ENCODE measurements at places on chromosomes 7 and 10.

- peak; percentile 31 for DNase-seq
Observed at GRCh38 chr7:44391746-44392617, 66.6 kb upstream of the CAMK2B start.

GRCh38 chr7:79452032-79452494 is 1.4 kb downstream of the MAGI2 start:
- DNase-seq: peak; percentile 85

GRCh38 chr10:33010132-33011037 is 52.4 kb upstream of the ITGB1 start:
- DNase-seq: no peak

- no peak for DNase-seq
Observed at GRCh38 chr7:48587475-48587874, 336.9 kb upstream of the CDC14C start.

DNA sequence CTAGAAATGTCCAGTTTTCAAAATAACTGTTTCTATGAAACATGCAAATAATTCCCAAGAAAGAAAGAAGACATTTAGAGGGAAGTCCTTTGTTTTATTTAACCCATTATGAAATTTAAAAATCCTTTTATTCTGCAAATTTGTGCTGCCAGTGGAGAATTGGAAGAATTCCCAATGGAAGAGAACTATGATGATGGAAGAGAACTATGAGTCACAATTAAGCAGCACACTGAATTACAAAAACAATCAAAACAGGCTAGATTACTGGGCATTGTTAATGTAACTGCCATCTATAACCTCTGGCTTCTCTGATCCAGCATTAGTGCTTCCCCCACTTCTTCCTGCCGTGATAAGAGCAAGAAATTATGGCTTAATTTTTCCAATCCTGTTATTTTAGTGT is 126.2 kb upstream of the FEZF1 start:
- no peak for DNase-seq

DNA sequence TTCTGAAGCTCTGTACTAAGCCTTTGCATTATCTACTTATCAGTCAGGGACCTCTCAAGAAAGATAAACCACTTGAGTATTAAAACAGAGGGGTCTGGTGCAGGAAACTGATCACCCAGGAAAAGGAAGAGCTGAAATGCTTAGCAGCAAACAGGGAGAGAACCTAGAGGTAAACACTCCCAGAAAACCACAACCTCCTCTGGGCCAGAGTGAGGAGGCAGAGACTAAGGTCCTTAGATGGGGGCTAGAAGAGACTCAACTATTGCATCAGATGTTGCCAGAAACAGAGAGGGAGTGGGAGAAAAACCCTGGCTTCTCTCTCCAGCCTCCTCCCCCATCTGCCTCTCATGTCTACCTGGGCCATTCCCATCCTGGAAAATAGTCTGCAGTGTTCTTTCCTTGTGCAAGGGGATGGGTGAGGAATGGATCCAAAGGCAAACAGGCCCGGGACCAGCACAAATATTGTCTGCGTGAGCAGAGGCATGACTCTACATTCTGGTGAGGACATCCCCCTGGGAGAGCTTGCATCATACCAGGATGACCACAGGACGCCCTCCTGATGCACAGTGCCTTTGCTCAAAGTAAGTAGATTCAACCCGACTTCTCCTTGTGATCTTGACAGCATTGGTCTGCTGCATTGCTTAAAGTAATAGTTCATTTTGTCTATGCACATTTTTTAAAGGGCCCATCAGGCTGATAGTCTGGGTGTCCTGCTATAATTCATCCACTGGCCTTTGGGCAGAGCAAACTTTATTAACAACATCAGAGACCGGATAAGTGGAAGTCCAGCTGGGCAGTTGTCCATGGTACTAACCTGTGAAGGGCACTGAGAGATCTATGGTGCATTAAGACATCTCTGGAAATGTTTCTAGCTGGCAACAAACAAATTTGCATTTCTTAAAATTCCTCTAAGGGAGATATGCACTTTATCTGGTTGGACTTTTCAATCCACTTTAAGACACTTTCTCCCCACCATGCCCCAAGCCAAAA is 22.4 kb upstream of the ODAD2 start:
- DNase-seq: no peak

GRCh38 chr7:34849163-34849960 is 187.9 kb downstream of the DPY19L1 start:
- DNase-seq: no peak

GRCh38 chr7:94324380-94325121 is 70.1 kb upstream of the COL1A2 start:
- no peak for DNase-seq

DNA sequence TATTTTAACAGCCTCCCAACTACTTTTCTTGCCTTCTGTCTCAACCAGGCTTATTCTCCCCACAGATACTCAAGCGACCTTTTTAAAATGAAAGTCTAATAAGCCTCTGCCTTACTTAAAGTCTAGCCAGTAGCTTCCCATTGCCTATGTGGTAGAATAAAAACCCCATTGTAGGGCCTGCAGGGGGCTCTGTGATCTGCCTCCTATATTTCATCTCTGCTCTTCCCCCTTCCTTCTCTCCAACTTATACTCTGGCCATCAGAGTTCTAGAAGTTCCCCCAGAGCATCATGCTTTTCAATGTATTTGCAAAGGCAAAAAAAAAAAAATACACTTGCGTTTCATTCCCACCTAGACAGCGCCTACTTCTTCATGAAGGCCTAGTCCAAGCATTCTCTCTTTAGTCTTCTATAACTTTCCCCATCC is 167.7 kb upstream of the ADO start:
- no peak for DNase-seq

DNA sequence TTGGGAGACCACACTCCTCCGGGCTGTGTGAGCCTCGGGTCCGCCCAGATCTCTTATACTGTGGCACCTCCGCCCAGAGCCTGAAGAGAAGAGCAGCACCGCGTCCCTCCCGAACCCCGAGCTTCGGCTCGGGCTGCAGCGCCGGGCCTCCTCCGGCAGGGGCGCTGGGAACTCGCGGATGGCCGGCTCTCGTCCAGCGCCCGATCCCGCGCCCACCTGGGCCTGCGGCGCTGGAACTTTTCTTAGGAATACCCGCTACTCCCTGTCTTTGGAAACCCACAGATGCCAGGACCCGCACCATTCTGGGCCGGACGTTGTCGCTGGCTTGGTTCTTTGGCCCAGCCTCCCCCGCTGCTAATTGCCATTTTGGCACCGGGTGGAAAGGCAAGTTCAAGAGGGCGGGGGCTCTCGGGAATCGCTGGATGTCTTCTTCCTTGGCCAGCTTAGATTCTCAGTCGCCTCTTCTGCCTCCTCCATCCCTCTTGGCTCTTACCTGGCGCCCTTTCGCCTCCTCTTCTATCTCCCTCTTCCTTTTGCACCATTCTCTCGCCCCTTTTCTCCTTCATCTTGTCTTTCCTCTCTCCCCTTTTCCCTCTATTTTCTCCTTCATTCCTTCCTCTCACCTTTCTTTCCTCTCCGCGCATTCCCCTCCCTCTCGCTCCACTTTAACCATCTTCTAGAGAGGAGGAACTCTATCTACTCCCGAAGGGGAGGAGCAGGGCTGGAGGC is 2.1 kb upstream of the SORCS3 start:
- peak; percentile 55 for DNase-seq

GRCh38 chr7:135481598-135481979 is 28.3 kb downstream of the CNOT4 start:
- no peak for DNase-seq

DNA sequence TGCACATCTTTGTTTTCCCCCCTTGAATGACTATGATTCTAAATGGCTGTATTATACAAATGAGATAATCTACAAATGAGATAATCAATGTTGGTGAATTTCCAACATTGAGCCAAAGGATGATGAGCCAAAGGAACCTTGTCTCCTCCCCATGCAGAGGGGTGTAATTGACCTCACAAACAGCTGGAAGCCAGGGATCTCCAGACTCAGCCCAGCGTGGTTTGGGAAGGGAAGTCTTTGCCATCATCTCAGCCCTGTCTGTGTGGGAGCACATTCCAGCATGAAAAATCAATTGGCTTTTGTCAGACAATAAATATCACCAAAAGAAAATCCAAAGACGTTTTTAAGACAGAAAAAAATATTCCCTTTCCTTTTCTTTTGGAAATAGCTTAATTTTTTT is 271.5 kb upstream of the AOAH start:
- DNase-seq: no peak

DNA sequence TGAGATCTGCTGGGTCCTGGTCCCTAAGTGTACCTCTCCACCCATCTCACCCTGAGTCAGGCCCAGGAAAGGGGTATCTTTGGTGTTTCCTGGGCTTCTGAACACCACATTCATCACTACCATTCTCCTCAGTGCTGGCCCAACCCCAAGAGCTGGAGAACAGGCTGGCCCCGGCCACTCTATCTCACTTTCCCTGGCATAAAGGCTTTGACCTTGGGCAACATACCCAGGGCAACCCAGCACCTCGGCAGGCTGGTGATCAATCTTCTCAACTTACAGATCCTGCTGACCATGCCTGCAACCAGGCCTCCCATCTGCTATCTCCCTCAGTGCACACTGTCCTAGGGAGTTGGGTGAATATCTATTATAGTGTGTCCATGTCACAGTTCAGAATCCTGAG is 2.1 kb downstream of the VSIR start:
- no peak for DNase-seq

- no peak for DNase-seq
Observed at GRCh38 chr7:46604241-46604661, 683.2 kb upstream of the IGFBP3 start.

GRCh38 chr7:78747592-78747991 is 705.9 kb downstream of the MAGI2 start:
- no peak for DNase-seq

DNA sequence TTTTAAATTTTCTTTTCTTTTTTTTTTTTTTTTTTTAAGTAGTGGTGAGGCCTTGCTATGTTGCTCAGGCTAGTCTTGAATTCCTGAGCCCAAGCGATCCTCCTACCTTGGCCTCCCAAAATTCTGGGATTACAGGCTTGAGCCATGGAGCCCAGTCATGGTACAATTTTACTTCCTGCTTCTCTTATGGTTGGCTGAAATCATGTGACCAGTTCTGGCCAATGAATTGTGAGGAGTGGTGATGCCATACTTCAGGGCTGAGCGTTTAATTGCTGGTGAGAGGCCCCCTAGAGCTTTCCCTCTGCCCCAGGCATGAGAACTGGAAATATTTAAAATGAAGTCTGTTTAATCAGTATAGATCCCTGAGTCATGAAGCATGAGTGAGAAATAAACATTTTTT is 22.2 kb upstream of the BAIAP2L1 start:
- no peak for DNase-seq

DNA sequence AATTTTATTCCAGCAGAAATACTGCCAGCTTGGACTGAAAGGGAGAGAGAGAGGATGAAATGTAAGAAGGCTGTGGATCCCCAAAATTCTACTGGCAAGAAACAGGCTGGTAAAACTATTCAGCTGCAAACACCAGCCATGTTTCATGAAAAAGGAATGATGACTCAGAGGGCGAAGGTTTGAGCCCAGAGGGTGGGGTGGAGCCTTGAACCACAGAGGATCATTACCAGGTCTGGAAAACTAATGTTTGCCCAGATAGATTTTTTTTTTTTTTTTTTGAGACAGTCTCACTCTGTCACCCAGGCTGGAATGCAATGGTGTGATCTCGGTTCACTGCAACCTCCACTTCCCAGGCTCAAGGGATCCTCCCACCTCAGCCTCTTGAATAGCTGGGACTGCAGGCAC is 41.7 kb upstream of the NRF1 start:
- DNase-seq: no peak

GRCh38 chr7:24913801-24914464 is 66.0 kb downstream of the OSBPL3 start:
- DNase-seq: no peak

GRCh38 chr10:56943221-56943755 is 582.2 kb upstream of the ZWINT start:
- DNase-seq: no peak

GRCh38 chr10:28381466-28381865 is 78.6 kb upstream of the MPP7 start:
- DNase-seq: no peak

GRCh38 chr10:52650873-52651272 is 121.7 kb downstream of the MBL2 start:
- no peak for DNase-seq

DNA sequence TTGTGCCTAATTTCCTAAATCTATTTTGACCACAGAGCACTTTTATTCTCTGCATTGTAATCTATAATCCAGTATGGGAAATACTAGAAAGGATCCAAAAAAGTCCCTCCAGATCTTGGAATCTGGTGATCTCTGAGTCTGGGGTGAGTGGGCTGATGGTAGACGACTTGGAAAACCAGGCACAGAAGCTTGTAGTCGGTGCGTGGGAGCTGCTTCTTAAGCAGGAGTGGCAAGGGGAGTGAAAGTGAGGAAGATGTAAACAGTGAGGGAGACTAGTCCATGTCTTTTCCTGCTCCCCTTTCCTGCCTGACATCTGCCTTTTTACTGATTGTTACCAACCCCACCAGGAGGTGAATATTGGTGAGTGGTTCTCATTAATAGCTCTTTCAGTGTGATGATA is 6.8 kb downstream of the AUTS2 start:
- no peak for DNase-seq

GRCh38 chr10:117933036-117933435 is 113.7 kb downstream of the RAB11FIP2 start:
- no peak for DNase-seq

DNA sequence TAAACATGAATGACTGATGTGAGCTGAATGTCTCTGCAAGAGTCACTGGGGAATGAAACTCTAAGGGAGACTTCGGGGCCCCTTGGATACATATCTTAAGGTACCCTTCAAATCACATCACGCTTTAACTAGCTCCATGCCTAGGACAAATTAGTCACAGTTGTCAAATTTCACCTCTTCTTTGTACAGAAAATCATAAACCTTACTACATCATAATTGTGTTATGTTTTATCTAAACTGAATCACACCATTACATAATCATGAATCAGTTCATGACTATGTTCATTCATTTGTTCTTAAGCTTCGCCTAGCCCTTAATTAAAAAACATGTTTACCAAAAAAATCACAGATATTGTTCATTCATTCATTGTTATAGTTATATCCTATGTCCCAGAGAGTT is 2.1 kb upstream of the SLC13A1 start:
- DNase-seq: no peak

- DNase-seq: no peak
Observed at GRCh38 chr10:3654496-3654895, 130.5 kb downstream of the KLF6 start.

- no peak for DNase-seq
Observed at GRCh38 chr7:27191161-27191731, 6.2 kb upstream of the HOXA11 start.

DNA sequence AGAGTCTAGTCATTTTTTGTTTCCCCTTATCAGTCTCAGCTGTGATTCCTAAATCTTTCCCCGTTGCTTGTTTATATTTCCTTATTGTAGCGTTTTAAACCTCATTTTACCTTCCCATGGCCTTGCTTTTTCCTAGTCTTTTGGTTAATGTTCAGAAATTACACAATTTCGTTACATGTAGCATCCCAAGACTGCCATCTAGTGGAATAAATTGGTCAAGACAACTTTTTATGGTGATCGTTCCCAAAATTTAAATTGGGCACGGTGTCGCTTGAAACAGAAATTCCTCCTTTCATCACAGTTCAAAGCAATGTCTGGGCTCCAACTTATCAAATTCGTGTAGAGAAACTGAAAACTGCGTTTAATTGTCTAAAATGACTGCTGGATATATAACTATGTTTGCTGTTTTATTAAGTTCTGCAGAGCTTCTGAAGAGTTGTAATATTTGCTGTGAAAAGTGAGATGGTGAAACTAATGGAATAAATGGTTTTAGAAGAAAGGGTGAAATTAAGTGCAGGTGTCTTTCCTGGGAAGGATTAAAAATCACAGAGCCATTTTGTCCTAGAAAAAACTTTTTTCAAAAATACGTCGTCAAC is 370.2 kb downstream of the PHF14 start:
- no peak for DNase-seq

GRCh38 chr7:95601316-95601715 is 5.0 kb upstream of the PDK4 start:
- DNase-seq: no peak

GRCh38 chr7:21099432-21099831 is 312.7 kb upstream of the SP8 start:
- no peak for DNase-seq

All from right forelimb (tissue), 1 donor.